ENCODE measurements at places on chromosomes 13 and 19.

DNA sequence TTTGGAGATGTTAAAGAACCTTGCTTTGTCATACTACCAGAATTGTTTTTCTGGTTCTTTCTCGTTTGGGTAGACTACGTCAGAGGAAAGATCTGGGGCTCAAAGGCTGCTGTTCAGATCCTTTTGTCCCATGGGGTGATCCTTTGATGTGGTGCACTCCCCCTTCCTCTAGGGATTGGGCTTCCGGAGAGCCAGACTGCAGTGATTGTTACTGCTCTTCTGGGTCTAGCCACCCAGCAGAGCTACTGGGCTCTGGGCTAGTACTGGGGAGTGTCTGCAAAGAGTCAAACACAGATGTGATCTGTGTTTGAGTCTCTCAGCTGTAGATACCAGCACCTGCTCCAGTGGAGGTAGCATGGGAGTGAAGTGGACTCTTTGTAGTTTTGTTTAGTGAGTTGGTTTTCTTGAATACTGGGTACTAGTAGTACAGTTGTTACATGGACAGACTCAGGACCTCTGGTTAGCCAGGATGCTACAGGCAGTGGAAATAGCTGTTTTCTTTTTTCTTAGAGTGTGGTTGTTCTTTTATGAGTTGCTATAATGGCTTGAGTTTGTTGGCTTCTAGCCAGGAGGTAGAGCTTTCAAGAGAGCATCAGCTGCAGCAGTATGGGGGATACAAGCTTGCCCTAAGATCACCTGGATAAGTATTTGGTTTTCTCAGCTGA is 34.4 kb downstream of the DNAJC15 start:
- peak; percentile 25 for DNase-seq

GRCh38 chr13:47726394-47726793 is 274.7 kb downstream of the SUCLA2 start:
- DNase-seq = no peak

DNA sequence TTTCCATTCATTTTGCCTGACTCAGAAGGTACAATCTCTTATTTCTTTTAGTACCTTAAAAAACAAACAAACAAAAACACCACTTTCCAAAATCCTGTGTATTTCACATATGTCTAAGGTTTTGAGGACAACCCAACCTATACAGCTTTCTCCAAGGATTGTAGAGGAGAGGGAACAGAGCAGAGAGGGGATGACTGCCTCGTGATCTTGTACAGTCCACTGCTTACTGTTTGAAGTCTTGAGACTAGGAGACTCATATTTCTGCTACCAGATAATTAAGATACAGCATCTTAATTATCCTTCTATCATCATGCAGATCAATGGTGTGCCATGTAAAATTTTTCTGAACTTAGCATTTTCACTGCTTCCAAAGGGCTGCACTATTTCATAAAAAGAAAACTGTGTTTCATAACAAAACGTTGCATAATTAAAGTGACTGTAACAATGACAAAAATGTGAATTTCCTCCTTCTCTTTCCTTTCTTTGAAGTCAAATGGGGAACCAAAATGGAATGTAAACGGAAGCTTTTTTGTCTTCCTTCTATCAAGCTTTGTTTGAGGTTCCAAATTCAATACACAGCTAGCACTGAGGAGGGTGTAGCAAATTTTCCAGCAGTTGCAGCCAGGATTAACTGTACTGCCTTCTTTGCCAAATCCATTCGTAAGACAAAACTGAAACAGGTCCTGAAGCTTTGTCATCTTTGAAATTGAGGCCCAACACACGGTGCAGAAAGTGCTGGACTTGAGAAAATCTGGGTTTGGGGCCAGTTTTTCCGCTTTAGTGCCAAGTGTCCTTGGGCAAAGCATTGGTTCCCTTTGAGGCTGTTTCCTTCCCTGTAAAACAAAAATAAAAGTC is 34.9 kb upstream of the RCBTB2 start:
- DNase-seq = no peak

GRCh38 chr13:94880463-94880862 is 168.1 kb upstream of the SOX21 start:
- no peak for DNase-seq

DNA sequence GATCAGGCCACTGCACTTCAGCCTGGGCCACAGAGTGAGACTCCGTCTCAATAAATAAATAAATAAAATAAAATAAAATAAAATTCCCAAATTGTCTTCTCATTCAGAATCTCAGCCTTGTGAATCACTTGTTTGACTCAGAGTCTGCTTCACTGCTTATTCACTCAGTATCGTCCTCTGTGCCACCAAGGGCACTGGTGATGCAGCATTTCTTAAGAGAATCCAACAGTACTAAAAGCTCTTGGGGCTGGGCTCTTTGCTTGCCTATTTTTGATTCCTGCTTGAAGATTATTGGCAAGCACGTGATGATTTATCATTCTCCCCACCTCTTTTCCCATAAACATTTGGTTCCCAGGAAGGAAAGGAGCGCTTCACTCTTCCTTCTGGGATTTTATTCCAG is 54.8 kb upstream of the HMGB1 start:
- no peak for DNase-seq
